Inflammatory macrophage (primary cell): ENCODE measurements at places on chromosomes 2 and 18.

- DNase-seq = no peak
Observed at GRCh38 chr2:238023608-238024007, 37.2 kb upstream of the SCLY start.

GRCh38 chr2:106886916-106887758 lies 1.2 kb upstream of the ST6GAL2 start:
- DNase-seq = no peak

GRCh38 chr18:73168236-73168635 lies 300.4 kb upstream of the NETO1 start:
- DNase-seq = no peak

DNA sequence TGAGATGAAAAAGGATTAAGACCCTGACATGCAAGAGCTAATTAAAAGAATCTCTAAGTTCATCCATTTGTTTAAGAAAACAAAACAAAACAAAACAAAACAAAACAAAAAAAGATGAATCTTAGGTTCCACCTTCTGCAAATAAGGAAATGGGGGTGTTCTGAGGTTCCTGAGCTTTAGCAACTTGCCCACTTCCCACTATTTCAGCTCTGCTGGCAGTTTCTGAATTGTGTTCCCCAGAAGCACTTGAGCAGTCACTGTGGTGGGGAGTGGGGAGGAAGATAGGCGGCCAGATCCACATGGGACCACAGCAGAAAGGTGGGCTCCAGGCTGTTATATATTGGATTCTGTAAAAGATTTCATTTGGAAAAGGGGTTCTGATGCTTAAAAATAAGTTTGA lies 20.3 kb downstream of the INO80C start:
- DNase-seq = peak; percentile 80

DNA sequence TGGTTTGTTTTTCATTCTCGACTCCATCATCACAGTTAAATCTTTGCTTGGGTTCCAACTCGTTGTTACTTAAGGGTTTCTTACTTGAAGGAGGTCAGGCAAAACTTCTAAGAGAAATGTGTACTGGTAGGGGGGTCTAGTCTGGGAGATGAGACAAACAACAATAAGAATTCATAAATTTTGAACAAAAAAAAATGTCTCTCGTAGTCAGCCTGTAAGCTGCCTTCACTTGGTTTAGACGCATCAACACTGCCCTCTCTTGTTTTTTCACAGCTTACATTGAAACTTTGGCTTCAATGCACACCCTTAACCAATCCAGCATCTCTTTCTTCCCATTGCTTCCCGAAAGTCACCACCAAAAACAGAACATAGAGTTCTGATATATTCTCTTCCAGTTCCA lies 576.4 kb upstream of the PIK3C3 start:
- no peak for DNase-seq

GRCh38 chr18:23827681-23828080 lies 138.4 kb downstream of the LAMA3 start:
- no peak for DNase-seq

DNA sequence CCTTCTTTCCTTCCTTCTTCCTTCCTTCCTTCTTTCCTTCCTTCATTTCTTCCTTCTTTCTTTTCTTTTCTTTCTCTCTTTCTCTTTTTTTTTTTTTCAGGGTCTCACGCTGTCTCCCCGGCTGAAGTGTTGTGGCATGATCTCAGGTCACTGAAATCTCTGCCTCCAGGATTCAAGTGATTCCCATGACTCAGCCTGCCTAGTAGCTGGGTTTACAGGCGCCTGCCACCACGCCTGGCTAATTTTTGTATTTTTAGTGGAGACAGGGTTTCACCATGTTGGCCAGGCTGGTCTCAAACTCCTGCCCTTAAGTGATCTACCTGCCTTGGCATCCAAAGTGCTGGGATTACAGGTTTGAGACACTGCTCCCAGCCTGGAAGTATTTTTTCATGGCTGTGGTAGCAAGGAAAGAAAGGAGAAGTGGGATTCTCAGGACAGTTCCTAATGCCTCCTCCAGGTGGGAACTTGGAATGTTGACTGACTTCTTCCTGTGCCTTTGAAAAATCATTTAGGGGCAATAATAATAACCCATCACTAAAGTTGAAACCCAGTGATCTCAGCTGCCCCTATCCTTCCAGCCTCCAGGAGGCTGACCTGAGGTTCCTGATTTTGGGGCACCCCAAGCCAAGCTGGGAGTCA lies 89.3 kb upstream of the CELF4 start:
- no peak for DNase-seq

DNA sequence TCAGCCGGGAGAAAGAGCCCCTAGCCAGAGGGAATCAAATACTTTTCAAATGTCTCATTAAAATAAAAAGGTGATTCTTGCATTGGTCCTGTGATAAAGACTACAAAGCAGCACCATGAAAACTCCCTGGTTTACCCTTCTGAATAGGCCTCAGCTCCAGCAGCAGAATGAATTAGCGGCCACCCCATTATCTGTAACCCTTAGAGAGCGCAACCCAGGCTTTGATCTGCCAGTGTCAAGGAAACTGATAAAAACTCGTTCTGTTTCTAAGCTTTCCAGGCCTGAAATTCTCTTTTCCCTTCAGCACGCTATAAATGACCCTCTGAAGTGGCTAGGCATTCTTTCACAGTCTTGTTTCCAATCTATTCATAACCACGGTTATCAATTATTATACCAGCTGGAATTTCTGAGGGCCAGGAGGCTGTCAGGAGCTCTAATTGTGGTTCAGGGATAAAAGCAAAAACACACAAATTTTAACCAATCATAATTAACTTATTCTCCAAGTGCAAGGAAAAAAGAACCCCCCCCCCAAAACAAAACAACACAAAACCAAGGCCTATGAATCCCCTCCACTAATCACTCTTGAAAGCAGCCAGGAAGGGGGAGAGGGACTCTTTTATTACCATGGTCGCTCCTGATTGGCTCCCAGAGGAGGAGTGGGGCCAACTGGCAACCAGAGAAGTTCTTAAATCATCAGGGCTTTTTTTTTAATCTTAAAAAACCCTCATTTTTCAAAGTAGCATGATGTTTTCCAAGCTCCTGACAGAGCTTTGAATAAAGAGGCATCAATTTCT lies 258.9 kb downstream of the CYRIA start:
- no peak for DNase-seq

DNA sequence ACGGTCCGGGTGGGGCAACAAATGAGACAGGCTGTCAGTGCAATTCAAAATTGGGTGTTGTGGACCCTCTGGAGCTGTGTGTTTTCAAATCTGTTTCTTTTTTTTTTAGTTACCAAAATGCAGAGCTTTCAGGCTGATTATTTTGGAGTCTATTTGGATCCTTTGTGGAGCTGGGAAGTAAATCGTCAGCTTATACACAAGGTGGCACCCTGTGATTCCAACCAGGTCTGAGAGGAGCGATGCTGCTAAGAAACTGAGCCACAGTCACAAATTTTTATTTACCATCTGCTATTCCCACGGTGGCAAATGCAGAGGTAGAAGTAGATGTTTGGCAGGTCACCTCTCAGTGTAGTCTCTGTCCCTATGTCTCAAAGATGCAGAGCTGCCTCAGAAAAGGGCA lies 3.8 kb upstream of the EPC2 start:
- no peak for DNase-seq

GRCh38 chr2:233828546-233829192 lies 25.7 kb downstream of the HJURP start:
- no peak for DNase-seq

DNA sequence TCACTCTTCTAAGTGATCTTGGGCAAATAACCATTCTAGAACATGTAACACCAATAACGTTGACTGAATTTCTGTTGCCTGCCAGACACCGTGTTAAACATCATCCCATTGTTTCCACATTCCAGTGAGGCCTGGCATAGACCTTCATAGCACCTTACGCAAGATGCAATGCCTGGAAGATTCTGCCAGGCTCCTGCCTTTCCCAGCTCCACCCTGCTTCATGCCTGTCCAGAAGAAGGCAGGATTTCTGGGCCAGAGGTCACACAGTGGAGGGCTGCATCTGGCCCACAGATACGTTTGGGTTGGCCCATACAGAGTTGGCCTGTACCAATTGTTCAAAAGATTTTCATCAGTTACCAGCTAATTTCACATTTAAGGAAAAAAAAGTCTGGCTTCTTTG lies 46.3 kb downstream of the EN1 start:
- DNase-seq = no peak

- DNase-seq = no peak
Observed at GRCh38 chr2:212523756-212524155, 14.8 kb downstream of the ERBB4 start.

DNA sequence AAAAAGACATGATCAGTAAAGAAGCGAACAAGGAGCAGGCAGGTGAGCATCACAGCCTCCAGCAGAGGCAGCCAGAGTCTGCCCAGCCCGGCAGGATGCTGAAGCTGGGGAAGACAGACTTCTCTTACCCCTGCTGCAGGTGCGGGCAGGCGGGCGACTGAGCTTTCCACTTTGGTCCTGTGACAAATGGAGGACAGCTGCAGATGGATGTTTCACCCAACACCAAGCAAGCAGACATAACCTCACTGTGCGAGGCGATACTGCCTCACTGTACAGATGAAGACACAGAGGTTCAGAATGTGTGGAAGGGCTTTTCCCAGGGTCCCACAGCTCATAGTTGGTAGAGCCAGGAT lies 251.0 kb downstream of the AFF3 start:
- no peak for DNase-seq

GRCh38 chr18:79806976-79807841 lies 9.5 kb downstream of the KCNG2 start:
- no peak for DNase-seq

DNA sequence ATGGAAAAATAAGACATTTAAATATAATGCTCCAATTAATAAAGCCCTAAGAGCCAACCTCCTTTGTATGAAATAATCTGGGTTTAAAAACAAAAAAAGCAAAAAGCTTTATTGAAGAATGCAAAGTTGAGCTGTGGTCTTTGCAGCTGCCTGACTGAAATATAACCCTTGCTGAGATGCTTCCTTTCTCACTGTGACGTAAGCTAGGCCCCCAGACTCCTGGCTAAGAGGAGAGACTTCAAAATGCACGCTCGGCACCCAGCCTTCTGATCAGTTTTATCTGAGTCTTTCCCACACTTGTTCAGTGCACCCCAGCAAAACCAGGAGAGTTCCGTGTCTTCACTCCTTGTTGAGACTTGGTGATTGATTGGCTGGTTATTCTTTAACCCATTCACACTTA lies 115.3 kb downstream of the BCL11A start:
- DNase-seq = no peak

GRCh38 chr18:59282341-59282740 lies 9.1 kb upstream of the RAX start:
- DNase-seq = no peak
